ENCODE measurements at places on chromosomes 16 and 17. TPM values are rescaled to one million over a fixed set of nuclear protein-coding genes. Genes with fewer than 3 reads are reported as not detected.

- peak; percentile 80 for DNase-seq
These were observed 1.6 kb downstream of the ZNF598 start for GRCh38 chr16:2008009-2008526.

The RPRML gene
- total RNA-seq: not detected

- DNase-seq: no peak
These were observed 24.4 kb upstream of the SPATA32 start for GRCh38 chr17:45286286-45286685.

The CFAP97D1 gene
- total RNA-seq: not detected

The MT1G gene
- total RNA-seq: not detected

DNA sequence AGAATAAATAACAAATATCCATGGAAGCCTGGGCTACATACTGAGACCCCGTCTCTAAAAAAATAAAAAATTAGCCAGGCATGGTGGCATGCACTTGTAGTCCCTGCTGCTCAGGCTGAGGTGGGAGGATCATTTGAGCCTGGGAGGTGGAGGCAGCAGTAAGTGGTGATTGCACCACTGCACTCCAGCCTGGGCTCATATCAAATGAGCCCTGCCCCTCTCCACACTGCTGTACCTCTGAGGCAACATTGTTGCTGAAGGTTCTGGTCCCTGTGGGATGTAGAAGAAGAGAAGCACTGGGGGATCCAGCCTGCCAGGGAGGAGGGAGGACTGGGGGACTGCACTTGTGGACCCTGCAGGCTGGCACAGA lies 11.4 kb upstream of the ARHGAP23 start:
- DNase-seq: no peak

The TBC1D3H gene
- total RNA-seq: not detected

- DNase-seq: no peak
These were observed 23.6 kb downstream of the SPPL2C start for GRCh38 chr17:45868276-45868675.

The TNFRSF13B gene
- total RNA-seq: not detected

GRCh38 chr16:20178297-20178696 lies 104.6 kb upstream of the GPR139 start:
- DNase-seq: no peak

- DNase-seq: no peak
These were observed 9.5 kb downstream of the RNF213 start for GRCh38 chr17:80270104-80270503.

The TXNL4B gene
- 24.8 TPM for total RNA-seq

DNA sequence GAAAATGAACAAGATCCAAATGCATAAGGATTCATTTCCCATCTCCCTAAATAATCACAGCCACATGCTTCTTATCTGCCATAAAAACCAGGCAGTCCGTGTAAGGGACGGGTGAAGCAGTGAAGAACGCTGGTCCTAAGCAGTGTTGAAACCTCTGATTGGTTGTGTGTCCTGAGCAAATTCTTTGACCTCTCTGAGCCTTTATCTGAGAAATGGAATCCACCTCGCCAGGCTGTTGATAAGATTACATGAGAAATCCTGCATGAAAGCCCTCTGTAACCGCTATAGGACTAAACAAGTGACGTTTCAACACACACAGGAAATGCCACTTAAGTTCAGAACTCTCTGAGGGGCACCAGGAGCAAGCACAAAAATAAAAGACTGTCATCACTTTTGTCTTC lies 26.8 kb downstream of the GAS7 start:
- peak; percentile 36 for DNase-seq
